RPMI7951 (cell line): ENCODE measurements at places on chromosomes 1 and 21. TPM values are rescaled to one million over a fixed set of nuclear protein-coding genes. Genes with fewer than 3 reads are reported as not detected.

DNA sequence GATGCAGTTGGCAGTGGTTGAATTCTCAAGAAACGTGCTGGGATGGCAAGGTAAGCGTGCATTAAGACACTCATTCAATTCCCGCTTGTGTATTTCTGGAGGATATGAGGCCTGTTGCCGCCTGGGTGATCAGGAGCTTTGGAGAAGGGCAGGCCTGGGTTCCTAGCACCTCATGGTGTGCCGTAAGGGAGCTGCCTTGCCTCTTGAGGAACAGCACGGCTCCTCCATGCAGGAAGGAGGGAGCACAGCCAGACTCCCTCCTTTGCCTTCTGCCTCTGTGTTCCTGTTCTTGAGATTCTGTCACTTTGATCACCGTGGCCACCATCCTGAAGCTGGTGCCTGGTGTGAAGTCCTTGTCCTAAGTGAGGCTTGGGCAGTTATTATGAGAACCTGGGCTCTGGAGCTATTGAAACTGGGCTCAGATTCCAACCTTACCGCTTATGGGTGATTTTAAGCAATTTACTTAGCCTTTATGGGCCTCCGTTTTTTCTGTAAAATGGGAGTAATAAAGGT, 18.3 kb downstream of the SLFNL1 start:
- no peak for DNase-seq

DNA sequence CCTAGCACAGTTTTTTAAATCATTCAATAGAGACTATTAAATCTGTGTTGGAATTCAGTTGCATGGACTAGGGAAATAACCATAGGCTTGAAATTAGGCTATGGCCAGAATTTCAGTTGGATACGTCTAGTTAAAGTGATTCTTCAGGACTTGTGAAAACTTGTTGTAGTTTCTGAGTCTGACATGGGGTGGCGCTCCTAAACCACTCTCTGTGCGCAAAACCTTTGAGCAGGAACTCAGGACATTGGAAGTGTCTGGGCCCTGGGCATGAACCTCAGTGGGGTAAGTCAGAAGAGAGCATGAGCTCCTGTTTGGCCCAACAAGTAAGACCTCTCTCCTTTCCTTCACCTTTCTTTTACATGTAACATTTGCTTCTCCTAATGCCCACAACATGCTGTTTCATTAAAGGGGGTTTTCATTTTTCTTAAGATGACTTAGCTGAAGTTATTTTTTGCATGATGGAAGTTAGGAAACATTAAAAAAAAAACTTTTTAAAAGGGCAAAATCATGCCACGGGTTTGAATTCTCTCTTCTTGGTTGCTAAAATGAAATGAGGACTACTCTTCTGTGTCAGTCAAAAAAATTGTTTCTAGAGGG, 17.1 kb upstream of the CCDC190 start:
- DNase-seq, result peak; percentile 67

GRCh38 chr21:32641710-32642698, 29.8 kb upstream of the CFAP298 start:
- DNase-seq, result no peak

GRCh38 chr21:26845759-26846035, 488 bp upstream of the ADAMTS1 start:
- DNase-seq, result no peak

DNA sequence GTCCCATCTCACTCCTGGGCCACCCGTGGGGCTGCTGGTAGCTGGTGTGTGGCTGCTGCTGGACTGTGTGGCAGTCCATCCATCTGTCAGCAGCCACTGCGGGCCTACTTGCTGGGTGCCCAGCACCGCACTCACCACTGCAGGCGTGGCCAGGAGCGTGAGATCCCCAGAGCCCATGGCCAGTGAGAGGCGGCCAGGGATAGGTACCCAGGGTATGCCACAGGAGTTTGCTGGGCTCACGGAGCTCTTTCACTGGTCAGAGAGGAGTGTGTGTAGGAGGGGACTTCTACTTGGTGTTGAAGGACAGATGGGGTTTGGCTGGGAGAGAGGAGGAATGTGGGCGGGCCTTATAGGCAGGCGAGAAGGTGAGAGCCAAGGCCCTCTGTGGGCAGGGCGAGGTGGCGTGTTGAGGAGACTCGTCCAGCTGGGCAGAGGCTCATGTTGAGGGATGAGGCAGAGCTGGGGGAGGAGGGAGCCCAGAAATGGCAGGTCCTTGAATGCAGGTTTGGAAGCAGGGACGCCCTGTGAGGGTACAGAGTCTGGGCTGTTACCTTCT, 15.0 kb downstream of the QSOX1 start:
- no peak for DNase-seq

DNA sequence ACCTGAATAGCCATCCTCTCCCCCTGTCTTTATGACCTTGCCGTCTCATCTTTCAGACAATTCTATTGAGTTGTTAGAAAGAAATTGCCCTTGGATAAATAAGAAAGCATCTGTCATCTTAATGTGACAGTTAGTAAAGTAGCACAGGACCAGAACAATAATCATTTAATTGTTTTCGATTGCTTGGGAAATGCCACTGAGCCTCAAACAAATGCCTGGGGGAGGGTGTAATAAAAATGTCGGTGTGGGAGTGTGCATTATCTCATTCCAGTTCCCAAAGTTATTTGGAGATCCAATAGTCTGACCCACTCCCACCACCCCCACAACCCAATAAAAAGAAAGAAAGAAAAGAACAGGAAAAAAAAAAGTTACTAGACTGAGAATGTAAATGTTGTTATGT, 509.3 kb upstream of the LRRC7 start:
- no peak for DNase-seq

GRCh38 chr1:151862604-151863003, 9.1 kb upstream of the THEM5 start:
- no peak for DNase-seq

DNA sequence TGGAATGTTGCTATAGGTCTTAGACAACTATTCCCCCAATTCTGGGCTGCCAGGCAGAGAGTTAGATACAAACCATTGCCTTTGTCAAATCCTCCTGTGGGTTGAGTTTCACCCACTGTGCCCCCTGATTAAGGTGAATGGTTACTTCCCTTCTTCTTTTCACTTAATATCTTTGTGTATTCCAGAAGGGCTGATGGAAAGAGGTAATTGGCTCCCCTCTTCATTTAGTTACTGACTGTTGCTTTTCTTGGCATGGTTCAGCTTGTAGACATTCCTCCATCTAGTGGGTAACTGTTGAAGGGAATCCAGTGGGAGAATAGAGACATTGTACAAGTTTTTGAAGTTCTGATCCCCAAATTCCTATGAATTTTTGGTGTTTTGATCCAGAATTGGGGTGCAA, 43.8 kb upstream of the MACF1 start:
- no peak for DNase-seq

DNA sequence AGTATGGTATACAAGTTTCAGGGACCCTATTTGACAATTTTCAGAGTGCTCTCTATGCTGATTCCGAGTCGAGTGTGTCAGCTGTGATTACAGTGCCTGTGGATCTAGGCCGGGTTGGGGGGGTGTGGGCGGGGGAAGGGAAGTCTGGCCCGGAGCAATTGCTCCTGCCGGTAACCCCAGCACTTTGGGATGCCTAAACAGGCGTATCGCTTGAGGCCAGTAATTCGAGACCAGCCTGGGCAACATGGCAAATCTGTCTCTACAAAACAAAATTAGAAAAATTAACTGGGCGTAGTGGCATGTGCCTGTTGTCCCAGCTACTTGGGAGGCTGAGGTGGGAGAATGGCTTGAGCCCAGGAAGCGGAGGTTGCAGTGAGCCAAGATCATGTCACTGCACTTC, 1.6 kb upstream of the IL10RB start:
- no peak for DNase-seq

GRCh38 chr1:12745992-12746323, at the start of gene CFAP107:
Gene CFAP107, plus strand, starts transcription at chr1:12746200. Its CDS starts 231 bp downstream, at chr1:12746431.
- DNase-seq, result peak; percentile 14

- DNase-seq, result no peak
Measured at GRCh38 chr1:46411010-46411405, 16.9 kb downstream of the FAAH start.

DNA sequence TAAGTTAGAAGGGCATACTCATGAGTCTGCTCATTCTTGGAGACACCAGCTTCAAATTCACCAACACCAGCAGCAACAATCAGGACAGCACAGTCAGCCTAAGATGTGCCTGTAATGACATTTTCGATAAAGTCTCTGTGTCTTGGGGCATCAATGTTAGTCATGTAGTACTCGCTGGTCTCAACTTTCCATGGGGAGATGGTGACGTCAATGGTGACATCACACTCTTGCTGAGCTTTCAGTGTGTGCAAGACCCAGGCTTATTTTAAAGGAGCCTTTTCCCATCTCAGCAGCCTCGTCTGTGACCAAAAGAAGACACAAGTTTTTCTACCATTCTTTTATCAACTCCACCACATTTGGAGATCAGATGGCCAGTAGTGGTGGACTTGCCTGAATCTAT, 75.5 kb downstream of the SERINC2 start:
- DNase-seq, result peak; percentile 49

GRCh38 chr1:10431070-10431730, 967 bp downstream of the CENPS start:
- peak; percentile 36 for DNase-seq

- no peak for DNase-seq
Measured at GRCh38 chr1:231432996-231433395, 10.9 kb upstream of the EGLN1 start.

- DNase-seq, result no peak
Measured at GRCh38 chr1:19467199-19468187, 17.8 kb downstream of the CAPZB start.

DNA sequence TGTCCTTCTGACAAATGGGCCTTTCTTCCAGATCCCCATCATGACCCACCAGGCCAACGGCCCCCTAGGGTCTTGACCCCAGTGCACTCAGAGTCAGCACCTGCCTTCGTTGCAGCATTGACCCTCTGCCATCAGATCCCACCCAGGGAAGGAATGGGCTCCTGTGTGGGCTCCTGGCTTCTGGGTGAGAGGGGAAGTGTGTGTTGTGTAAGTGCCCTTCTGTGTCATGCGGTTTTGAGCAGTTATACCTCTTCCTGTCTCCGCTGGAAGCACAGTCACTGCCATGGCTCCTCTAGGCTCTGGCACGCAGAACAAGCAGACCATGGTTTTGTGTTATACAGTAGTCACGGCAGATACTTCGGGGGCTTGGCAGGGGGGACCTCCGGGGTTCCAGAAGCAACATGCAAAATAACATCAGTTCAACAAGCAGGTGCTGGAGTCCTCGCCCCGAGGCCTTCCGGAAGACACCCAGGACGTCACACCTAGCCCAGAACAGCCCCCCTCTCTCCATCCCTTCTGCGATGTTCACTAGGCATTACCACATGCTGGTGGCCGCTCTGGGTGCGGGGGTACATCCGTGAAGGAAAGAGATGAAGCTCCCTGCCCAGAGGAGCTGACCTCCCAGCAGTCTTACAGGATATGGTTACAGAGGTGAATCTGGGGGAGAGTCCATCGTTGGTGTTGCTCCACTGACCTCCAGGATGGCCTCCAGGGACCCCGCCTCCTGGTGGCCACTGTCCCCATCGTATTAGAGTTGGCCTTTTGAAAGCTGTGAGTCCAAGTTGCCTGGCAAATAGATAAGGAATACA, 17.4 kb upstream of the KCNAB2 start:
- DNase-seq, result no peak

- DNase-seq, result no peak
Measured at GRCh38 chr1:2352341-2352896, 38.9 kb downstream of the MORN1 start.

GRCh38 chr1:201038186-201038876, 14.8 kb upstream of the KIF21B start:
- DNase-seq, result no peak

DNA sequence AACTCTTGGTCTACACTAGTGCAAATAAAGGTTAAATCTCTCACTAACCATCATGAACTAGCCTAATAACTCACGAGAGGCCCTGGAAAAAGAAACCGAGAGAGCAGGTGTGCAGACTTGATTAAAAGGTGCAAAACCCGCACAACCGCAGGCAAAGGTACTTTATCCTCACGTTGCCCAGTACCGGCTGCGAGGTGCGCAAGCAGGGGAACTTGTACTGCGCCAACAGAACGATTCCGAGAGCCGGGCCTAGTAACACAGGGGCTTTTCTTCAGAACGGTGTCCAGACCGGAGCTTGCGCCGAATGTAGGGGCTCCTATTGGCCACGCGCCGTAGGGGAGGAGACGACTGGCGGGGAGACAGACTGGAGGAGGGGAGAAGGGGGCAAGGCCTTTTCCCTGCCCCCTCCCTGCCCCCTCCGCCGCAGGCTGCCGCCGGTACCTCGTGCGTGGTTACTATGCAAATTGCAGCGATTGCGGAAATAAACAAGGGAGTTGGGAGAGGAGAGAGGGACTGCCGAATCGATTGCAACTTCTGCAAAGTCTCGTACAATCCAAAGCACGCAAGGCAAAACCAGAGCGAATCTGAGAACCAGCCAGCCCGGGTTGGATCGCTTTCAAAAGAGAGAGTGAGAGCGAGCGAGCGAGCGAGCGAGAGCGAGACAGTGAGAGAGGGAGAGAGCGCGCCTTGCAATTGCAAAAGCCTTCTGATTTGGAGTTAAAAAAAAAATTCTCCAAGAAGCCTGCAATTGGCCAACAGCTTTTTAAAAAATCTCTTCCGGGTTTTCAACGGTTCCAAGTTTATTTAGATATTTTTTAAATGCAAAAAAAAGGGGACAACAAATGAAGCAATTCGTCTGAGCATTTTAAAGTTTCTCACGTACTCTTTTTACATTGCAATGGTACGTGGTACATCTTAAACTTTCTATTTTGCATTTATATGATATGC, 5.4 kb upstream of the NFIA start:
- DNase-seq, result peak; percentile 84

DNA sequence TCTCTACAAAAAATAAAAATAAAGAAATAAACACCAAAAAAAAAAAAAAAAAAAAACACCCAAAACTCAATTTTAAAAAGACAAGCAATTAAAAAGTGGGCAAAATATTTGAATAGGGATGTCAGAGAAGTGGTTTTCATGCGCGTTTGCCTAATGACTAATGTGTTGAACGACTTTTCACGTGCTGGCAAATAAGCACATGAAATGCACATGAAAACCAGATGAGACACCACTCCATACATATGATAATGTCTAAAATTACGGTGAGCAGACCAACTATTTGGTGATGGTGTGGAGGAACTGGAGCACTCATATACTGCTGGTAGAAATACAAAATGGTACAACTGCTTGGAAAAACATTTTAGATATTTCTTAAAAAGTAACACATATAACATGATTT, 39.4 kb upstream of the UHMK1 start:
- no peak for DNase-seq

DNA sequence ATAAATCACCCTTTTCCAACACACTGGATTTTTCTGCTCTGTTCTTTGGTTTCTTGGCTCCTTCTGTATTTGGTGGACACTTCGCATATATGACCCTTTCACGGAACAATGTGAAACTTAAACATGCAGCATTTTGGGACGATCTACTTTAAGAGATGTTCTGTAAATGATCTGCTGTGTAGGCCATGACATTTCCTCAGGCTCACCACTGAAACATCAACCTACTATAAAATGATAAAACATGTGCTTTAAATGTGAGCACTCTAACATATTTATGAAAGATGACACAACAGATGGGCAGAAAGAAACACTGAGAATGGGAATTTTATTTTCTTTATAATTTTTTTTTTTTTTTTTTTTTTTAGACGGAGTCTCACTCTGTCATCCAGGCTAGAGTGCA, 316.3 kb upstream of the GREM2 start:
- no peak for DNase-seq

Gene GLUL
- total RNA-seq, result 79.9 and 85.8 TPM in 2 replicates

Gene DIRAS3
- not detected in 2 replicates for total RNA-seq

Gene CELSR2
- 1.2 and 1.5 TPM in 2 replicates for total RNA-seq

Gene ACTA1
- not detected in 2 replicates for total RNA-seq

Gene BSND
- not detected in 2 replicates for total RNA-seq

Gene CFH
- 2.3 and 2.9 TPM in 2 replicates for total RNA-seq

Gene SUSD4
- 0.29 and 0.48 TPM in 2 replicates for total RNA-seq

Gene KIAA1614
- total RNA-seq, result 1.6 and 1.7 TPM in 2 replicates

Gene NR1I3
- not detected in 2 replicates for total RNA-seq

Gene RGS16
- total RNA-seq, result 4.1 and 4.6 TPM in 2 replicates

Gene NBPF15
- total RNA-seq, result 13.0 and 15.0 TPM in 2 replicates

Gene ZMYND12
- 0.12 and 1.7 TPM in 2 replicates for total RNA-seq
